Endothelial cell of coronary artery (primary cell): ENCODE measurements at places on chromosomes 1 and 21. TPM values are rescaled to one million over a fixed set of nuclear protein-coding genes. Genes with fewer than 3 reads are reported as not detected.

The CADM3 gene
- 8.9 and 21.2 TPM in 2 replicates for total RNA-seq

The NEGR1 gene
- 4.2 and 4.8 TPM in 2 replicates for total RNA-seq

The VCAM1 gene
- 10.7 and 11.7 TPM in 2 replicates for total RNA-seq

The SLC22A15 gene
- 0.09 and 0.47 TPM in 2 replicates for total RNA-seq

The KCNA2 gene
- total RNA-seq: not detected in 2 replicates

The TNFAIP8L2 gene
- total RNA-seq: not detected in 2 replicates

The CFHR1 gene
- total RNA-seq: 0.28 TPM in 1 of 2 replicates, not detected in the other

The GPR25 gene
- total RNA-seq: not detected in 2 replicates

The F11R gene
- 143 and 151 TPM in 2 replicates for total RNA-seq

The CLCA4 gene
- not detected in 2 replicates for total RNA-seq
